ENCODE measurements at places on chromosomes 7 and 10. TPM values are rescaled to one million over a fixed set of nuclear protein-coding genes. Genes with fewer than 3 reads are reported as not detected.

Gene PRPS1L1
- not detected for total RNA-seq

Gene CALHM2
- not detected for total RNA-seq

GRCh38 chr10:70903262-70903921, 15.0 kb upstream of the PCBD1 start:
- DNase-seq: peak; percentile 43

- DNase-seq: no peak
These were observed 53.6 kb upstream of the ELN start for GRCh38 chr7:73974101-73974947.

DNA sequence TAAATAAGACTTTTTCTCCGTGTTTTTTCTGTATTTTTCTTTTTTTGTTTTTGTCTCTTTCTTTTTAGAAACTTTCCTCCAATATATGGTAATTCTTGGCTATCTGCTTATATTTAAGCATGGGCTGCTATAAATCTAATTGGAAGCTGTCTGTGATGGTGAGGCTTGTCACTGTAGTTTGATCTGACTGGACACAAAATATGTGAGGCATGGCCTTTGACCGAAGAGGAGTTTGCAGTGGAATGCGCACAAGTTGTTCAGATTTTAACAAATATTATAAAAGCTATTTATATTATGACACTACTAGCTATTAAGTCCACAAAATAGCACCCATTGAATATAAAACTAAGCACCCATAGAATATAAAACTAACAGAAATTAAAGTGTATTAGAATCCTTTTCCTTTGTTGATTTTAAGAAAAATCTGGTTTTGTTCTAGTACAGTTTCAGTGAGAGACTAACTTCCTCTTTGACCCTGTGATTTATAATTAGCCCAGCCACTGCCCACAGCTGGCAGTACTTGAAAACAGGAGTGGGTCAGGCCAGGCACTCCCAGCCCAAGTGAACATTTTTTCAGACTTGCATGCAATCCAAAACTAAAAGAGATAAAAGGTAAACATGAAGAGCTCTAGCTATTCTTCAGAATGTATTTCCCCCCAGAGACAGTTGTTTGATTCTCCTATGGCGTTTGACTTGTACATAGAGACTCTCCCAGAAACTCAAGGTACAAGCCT, 69.9 kb upstream of the FGL2 start:
- DNase-seq: peak; percentile 51

Measured in OCI-LY7 (cell line).